Kidney capillary endothelial cell (primary cell): ENCODE measurements at places on chromosomes 13 and 19.

DNA sequence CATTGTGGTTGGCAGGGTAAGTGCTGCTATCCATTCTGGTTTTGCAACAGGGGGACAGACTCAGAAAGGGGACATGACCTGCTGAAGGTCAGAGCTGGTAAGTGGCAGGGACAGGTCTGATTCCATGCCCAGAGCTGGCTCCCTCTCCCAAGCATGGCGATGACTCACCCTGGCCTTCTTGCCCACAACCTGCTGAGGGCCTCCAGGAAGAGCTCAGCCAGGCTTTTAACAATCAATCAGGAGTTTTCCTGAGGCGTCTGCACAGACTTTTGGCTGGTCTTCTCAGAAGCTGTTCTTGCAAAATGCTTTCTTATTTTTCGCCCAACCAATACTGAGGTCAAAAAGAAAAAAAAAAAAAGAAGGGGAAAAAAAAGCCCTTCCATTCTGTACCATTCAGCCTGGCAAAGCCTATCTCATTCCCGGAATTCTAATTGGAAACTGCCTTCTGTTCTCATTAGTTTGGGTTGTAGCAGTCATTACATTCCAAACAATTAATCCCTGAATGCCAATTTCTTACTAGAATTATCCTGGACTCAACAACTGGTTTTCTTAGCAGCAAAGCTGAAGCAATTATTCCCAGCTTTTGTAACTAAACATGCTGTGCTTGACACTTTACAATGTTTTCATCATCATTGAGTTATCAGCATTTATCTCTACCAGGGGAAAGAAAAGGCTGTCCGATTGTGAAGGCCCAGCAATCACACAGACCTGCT, 17.7 kb downstream of the SIAH3 start:
- DNase-seq: no peak

DNA sequence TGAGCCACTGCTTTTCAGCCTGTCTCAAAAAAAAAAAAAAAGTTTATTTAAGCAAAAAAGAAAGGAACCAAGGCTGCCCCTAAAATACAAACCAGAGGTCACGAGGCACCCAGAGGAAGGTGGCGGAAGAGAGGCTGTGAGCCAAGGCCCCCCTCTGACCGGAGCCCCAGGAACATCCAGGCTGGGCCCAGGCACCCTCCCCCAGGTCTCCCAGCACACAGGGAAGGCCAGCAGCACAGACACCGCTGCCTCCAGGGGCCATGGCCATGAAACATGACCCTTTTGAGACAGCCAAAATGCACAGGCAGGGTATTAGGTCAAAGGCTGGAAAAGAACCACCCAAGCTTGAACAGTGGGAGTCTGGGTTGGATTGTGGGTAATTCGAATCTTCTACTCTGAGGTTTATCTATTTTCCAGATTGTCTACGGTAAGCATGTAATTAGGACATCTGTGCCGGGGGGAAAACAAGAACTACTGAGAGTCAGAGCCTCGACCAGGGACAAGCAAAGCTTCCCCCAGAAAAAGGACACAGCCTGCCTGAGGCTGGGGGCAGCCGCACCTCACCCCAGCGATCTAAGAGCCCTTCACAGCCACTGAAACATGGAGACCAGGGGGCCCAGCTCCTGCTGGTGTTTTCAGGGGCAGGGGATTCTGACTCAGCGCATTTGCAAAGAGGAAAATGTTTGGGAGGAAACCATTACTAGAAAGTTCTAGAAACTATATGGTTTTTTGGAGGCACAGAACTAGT, 8.4 kb downstream of the PEX11G start:
- no peak for DNase-seq

DNA sequence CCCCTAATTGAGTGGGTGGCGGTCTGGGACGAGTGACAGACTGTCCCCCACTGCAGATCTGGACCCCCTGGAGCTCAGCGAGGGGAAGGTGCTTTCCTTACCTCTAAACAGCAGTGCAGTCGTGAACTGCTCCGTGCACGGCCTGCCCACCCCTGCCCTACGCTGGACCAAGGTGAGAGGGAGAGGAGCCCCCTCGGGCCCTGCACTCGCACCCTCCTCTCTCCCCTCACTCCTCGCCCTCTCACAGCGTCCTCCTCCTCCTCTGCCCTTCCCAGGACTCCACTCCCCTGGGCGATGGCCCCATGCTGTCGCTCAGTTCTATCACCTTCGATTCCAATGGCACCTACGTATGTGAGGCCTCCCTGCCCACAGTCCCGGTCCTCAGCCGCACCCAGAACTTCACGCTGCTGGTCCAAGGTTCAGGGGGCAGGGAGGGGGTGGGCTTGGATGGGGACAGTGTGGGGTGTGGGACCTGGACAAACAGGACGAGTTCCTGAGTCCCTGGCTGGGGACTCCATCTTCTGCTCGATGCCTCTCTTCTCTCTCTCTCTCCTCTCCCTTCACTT, 9.6 kb downstream of the BCAM start:
- no peak for DNase-seq

- no peak for DNase-seq
Measured at GRCh38 chr13:21237081-21237480, 60.6 kb downstream of the MRPL57 start.

- no peak for DNase-seq
Measured at GRCh38 chr13:62482351-62482750, 1066.7 kb upstream of the PCDH20 start.

- no peak for DNase-seq
Measured at GRCh38 chr19:12994701-12995595, at the start of gene NFIX. Gene NFIX (plus strand): TSS chr19:12995475. CDS start chr19:12995838, 363 bp downstream.

DNA sequence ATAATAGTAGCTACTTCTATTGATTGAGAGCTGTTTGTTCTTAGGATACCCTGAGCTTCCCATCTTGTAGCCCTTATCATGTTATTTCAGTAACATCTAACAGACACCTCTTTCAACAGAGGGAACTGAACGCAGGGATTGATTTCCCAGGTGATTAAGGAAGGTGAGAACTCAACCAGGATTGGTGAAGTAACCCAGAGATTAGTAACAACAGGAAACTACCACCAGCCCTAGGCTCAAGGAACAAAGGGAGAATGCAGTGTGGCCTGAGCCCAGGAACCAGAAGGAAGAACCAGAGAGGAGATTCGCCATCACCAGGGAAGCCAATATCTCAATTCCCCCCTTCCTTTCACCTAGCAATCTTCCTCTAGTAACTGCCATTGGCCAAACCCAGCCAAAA, 8.5 kb downstream of the DHRS12 start:
- DNase-seq: no peak

- peak; percentile 44 for DNase-seq
Measured at GRCh38 chr19:45179072-45179891, 698 bp downstream of the BLOC1S3 start.

- no peak for DNase-seq
Measured at GRCh38 chr19:18401580-18402112, 4.2 kb upstream of the LRRC25 start.

DNA sequence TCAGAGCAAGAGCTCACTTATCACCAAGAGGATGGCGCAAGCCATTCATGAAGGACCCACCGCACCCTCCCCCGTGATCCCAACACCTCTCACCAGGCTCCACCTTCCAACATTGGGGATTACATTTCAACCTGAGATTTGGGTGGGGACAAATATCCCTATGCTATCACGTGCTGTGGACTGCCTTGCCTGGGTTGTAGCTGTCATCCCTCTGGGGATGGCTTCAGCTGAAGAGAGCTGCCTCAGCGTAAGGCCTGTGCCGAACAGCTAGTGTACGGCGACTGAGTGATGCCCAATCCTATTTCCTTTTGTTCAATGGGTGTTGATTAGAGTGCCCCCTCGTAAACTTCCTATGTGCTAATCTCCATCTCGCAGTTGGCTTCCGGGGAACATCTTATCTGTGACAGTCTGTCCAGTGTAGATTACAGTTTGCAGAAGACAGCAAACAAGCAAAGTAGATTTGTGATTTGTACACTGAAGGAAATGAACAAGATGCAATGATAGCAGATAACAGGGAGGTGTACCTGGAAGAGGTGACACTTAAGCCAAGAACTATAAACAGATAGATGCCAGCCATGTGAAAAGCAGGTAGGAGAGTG, 11.8 kb upstream of the RCBTB1 start:
- no peak for DNase-seq

GRCh38 chr13:49731766-49732165, 40.5 kb upstream of the EBPL start:
- DNase-seq: peak; percentile 18
